ENCODE measurements at places on chromosomes 7 and 10.

GRCh38 chr10:32795598-32796183 lies 162.3 kb downstream of the ITGB1 start:
- no peak overlapping the region for H3K4me3 ChIP-seq
- no peak overlapping the region for H3K27ac ChIP-seq
- H3K27me3 ChIP-seq, result no peaks in the 10 kb centered on the region
- no peak for DNase-seq
- no peaks in the 10 kb centered on the region for H3K4me1 ChIP-seq

- H3K4me3 ChIP-seq, result no peak overlapping the region
- DNase-seq, result no peak
- peaks cover 49% of the 10 kb centered on the region for H3K36me3 ChIP-seq
- H3K27me3 ChIP-seq, result no peaks in the 10 kb centered on the region
Observed at GRCh38 chr7:149552799-149553198, 55.2 kb upstream of the ZNF746 start.

DNA sequence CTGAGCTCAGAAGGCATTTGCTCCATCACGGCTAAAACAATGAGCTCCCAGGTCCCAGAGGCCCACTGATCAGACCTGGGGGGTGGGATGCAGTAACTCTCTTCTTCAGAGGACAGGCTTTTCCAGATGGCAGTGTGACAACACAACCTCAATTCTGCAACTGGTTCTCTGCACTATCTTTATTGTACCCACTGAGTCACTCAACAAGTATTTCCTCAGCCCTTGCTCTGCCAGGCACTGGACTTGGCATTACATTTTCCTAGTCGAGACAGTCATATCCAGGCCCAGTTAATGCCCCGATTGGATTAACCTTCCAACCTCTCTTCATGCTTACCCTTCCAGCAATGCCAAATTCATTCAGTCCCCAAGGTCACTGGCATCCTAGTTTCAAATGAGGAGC lies 72.6 kb downstream of the JAZF1 start:
- no peak for DNase-seq
- no peak overlapping the region for H3K4me3 ChIP-seq
- peak overlapping the region; percentile 27 for H3K27ac ChIP-seq
- H3K4me1 ChIP-seq, result peaks cover 60% of the 10 kb centered on the region

DNA sequence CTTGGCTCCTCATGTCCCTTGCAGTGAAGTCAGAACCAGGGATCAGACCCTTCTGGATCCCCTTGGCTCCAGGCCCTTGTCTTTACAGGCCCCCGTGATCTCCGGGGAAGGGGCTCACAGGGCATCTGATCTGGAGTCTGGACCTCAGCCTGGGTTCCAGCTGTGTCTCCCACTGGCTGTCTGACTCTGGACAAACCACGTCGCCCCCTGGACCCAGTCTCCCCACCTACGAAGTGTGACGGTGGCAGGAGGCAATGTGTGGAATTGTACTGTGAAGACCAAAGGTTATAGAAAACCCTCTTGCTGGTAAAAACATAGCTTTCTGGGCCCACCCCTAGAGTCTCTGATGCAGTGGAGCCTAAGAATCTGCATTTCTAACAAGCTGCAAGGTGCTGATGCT lies 15.5 kb upstream of the C10orf71 start:
- H3K4me3 ChIP-seq, result no peak overlapping the region
- H3K27me3 ChIP-seq, result peaks cover 6% of the 10 kb centered on the region
- H3K27ac ChIP-seq, result no peak overlapping the region
- H3K4me1 ChIP-seq, result no peaks in the 10 kb centered on the region
- no peaks in the 10 kb centered on the region for H3K36me3 ChIP-seq
